ENCODE measurements at places on chromosomes 5 and 9.

DNA sequence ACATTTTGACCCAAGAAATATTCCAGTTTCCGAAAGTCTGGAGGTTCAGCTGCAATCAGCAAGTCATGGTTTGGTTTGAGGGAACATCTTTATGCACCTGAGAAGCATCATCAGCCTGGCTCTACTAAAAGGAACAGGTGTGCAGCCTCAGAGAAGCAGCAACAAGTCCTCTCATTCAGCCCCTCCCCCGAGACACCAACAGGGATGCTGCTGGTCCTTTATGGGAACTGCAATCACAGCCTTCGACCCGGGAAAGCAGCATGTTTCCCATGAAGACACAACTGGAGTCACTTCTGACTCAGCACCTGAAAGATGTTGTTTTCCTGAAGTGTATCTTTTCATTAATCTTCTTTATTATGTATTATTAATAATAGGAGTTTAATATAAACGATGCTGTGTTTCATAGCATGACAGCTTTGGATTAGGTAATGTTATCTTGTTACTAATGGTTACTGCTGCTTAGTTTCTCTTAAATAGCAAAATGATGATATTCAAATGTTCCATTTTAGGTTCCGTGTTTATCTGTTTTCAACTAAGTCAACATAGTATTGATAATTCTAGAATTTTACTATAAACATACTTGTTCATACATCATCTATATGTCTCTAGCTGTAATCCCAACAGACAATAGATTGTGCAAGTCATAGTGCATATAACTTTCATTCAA lies 15.6 kb upstream of the NREP start:
- DNase-seq: no peak

DNA sequence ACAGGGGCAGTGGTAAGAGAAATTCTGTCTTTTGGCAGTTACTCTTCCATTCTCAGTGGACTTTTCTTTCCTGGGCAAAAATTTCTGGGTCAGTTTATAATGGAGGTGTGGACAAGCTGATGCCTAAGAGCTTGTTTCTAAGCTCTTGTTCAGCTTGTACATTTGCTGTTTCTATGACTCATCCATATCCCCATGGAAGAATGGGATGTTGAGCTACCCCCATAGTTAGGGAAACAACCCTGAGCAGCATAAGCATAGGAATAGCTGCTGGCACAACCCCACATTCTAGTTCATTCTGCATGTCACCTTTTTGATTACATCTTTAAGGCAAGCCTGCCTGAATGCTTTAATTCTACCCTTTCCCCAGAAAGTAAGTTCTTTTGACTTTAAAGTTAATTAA lies 173.3 kb downstream of the PSAT1 start:
- no peak for DNase-seq

DNA sequence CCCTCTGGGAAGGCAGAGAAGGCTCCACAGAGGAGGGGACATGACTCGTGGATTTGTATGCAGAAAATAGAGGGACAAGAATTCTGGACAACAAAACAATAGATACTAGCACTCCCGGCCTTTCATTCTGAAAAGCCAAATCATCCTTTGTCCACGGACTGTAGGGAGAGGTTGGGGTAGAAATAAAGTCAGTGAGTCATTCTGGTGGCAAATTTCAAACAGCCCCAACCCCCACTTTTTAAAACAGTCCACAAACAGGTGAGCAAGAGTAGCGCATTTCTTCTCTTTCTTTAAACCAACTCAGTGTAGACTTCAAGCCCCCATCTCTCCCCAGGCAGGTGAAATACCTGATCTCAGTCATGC lies 56.1 kb downstream of the PTPDC1 start:
- DNase-seq: no peak

- no peak for DNase-seq
Observed at GRCh38 chr5:142821733-142822487, 51.7 kb downstream of the ARHGAP26 start.

DNA sequence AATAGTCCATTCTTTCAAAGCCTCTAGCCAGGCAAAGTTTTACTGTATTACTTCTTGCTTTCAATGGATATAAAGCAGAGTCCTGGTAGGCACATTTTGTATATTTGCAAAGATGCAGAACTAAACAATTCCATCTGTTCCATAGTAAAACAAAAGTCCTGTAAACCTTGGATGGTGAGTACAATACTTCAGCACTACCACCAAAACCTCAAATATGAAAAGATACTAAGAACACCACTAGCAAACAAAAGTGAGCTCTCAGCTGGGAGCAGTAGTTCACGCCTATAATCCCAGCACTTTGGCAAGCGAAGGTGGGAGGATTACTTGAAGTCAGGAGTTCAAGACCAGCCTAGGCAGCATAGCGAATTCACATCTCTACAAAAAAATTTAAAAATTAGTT lies 195.0 kb downstream of the MSX2 start:
- no peak for DNase-seq

- no peak for DNase-seq
Observed at GRCh38 chr5:178328826-178329730, 96.5 kb upstream of the PHYKPL start.

DNA sequence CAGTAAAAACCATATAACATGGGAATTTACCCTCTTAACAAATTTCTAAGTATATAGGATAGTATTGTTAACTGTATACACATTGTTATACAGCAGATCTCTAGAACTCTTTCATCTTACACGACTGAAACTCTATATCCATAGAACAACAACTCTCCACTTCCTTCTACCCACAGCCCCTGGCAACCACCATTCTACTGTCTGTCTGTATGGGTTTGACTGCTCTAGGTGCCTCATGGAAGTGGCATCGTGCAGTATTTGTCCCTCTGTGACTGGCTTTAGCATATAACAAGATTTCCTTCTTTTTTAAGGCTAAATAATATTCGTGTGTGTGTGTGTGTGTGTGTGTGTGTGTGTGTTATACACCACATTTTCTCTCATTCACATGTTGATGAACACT lies 100.7 kb downstream of the ZNF462 start:
- no peak for DNase-seq

DNA sequence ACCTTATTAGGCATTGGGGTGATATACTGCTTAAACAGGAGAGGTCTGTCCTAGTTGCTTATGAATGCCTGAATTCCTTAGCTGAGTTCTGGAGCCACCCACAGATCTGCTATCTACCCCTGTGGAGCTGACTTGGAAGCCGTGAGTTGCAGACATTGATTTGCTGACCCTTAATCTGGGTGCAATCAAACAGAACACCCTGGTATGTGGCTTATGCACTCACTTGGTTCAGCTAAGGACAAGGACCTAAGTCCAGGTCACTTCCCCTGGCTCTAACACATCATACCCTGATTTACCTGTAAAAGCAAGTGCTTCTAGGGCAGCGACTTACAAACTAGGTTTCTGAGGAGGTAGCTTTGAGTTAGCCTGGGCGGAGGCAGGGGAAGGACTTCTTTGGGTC lies 41.6 kb upstream of the TLR4 start:
- DNase-seq: no peak

- no peak for DNase-seq
Observed at GRCh38 chr9:88972401-88972800, 18.9 kb upstream of the S1PR3 start.

GRCh38 chr9:82677086-82677485 lies 385.9 kb downstream of the RASEF start:
- DNase-seq: no peak

DNA sequence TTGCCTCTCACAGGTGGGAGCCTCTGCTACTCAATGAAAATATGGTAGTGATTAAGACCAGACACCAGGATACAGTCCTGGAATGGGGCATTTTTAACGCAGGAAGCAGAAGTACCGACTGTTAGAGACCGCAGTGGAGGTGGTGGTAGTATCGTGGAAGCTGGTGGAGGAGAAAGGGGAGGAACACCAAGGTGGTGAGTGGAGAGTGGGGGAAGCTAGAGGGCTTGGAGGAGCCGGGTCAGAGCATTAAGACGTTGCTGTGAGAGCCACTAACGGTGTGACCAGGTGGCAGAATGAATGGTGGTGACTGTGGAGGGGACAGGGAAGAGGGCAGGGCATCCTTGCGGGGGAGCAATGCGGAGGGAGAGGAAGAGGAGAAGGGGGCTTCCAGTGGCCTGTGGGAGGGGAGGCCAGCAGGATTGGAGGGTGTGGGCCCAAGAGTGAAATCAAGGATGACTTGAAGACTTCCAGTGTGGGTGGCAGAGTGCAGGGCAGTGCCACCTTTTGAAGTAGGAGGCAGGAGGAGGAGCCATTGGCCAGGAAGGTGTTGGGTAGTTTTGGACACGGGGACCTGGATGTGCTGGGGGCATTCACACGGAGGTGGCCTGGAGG lies 1.6 kb upstream of the UBAC1 start:
- DNase-seq: no peak

GRCh38 chr5:68436686-68437520 lies 221.3 kb downstream of the PIK3R1 start:
- no peak for DNase-seq

- DNase-seq: peak; percentile 23
Observed at GRCh38 chr5:38666668-38667498, 110.4 kb upstream of the LIFR start.

- no peak for DNase-seq
Observed at GRCh38 chr5:55070968-55071367, 31.5 kb upstream of the GZMA start.

- no peak for DNase-seq
Observed at GRCh38 chr5:139068494-139069151, 129.5 kb downstream of the SIL1 start.

DNA sequence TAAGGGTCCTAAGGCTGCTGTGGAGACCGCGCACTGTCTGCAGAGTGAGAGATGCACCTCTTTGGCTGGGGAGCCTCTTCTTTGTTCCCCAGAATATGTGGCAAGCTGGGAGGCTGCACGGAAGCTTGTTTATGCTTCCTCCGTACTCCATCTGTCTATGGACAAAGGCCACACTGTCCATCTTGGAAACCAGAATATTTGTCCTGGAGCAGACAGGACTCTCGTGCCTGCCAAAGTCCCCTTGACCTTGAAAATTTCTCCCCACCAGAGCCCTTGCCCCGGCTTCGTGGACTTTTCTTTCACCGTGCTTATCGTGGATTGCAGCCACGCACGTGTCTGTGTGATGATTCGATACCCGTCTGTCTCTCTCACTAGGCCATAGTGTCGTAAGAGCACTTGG lies 147.4 kb downstream of the NSG2 start:
- no peak for DNase-seq
